Left colon (tissue), 2 donors: ENCODE measurements at places on chromosomes 13 and 19. TPM values are rescaled to one million over a fixed set of nuclear protein-coding genes. Genes with fewer than 3 reads are reported as not detected.

- no peak for DNase-seq
Observed at GRCh38 chr19:41699968-41700323, 8.5 kb upstream of the CEACAM5 start.

DNA sequence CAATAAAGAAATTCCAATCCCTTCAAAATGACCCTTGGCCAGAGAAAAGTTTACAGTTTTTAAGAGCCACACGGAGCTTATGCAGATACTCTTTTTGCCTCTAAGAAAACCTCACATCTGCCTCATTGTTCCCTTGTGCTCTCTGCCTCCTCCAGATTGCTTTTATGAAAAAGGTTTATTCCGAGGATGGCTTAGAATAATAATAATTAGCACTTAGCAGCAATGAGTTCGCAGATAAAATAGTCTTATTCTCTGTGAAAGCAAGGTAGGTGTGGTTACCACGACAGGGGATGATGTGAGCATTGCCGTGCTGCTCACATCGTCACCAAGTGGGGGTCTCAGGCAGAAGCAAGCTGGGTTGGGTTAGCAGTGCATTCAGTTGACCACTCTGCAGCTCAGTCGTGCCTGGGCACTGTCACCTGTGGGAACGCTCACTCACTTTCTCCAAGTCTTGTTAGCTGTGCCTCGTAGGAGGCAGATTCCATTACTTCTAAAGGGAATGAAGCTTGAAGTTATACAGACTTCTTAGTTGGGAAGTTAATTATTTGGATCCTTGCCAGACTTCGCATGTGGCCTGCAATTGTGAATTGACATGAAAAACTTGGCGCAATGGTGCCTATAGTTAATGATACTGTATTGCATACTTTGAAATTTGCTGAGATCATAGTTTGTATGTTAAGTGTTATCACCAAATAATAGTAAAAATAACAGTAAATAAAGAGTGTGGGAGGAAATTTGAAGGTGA lies 157.2 kb downstream of the MYO16 start:
- no peak for DNase-seq

Gene SLC17A7
- 0.81 TPM for total RNA-seq

DNA sequence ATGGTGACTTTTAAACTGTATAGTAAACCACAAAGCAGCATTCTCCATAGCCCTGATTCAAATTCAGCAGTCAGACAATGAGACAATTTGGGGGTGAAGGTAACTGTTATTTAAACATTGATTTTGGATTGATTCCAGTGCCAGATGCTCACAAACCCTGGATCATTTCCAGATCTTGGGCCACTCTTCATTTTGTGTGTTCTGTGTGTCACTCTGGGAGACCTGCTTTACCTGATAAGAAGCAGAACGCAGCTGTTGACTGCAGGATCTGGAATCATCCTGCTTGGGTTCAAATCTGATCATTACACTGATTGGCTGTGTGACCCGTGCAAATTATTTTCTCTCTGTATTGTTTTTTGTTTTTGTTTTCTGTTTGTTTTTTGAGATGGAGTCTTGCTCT lies 4.0 kb upstream of the PCDH8 start:
- no peak for DNase-seq

Gene CLDN10
- 0.28 TPM for total RNA-seq

Gene CD177
- total RNA-seq: 475 TPM

- no peak for DNase-seq
Observed at GRCh38 chr13:40228990-40229389, 437.5 kb downstream of the FOXO1 start.

DNA sequence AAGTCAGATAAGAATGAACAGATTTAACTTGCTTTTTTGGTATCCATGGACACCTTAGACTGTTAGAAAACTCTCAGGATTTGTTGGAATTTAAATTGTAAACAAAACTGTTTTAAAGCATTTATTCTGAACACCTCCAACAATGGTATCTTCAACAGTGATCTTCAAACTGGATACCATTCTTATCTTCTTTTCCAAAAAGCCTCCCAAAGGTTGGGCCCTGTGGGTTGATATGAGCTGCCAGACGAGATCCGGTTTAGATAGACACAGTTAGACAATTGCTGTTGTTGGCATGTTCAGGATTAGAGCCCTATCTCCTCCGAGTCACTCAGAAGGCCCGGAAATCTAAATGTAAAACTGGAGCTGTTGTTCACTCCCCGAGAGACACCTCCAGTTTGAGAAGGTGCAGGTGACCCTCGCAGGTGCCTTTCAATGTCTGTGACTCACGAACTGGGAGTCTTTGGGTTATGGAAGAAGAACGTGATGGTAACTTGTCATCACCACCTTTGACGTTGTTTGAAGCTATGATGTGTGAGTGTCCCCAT lies 143.6 kb upstream of the RNF113B start:
- DNase-seq: no peak

- no peak for DNase-seq
Observed at GRCh38 chr13:24777171-24777570, 13.2 kb downstream of the RNF17 start.
